ENCODE measurements at places on chromosomes 2 and 18.

GRCh38 chr2:26169681-26170414 lies 3.0 kb upstream of the GAREM2 start:
- DNase-seq: no peak

DNA sequence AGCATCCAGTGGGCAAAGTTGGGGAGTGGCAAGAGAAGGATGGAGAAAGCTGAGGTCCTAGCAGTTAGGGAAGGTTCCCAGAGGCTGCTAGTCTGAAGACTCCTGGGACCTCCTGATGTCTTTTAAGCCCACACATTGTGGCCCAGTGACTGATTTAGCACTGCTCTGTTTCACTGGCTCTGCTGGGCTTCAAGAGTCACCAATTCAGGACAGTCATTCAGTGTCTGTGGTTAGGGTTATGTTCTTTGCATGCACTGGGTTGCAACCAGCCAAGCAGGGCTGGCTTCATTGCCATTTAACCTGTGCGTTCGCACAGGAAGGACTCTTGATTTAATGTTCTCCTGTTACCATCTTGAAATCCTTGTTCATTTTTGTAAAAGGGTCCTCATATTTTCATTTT lies 199.2 kb downstream of the ICOS start:
- DNase-seq: no peak

GRCh38 chr2:97993926-97994325 lies 1.8 kb downstream of the TMEM131 start:
- no peak for DNase-seq

DNA sequence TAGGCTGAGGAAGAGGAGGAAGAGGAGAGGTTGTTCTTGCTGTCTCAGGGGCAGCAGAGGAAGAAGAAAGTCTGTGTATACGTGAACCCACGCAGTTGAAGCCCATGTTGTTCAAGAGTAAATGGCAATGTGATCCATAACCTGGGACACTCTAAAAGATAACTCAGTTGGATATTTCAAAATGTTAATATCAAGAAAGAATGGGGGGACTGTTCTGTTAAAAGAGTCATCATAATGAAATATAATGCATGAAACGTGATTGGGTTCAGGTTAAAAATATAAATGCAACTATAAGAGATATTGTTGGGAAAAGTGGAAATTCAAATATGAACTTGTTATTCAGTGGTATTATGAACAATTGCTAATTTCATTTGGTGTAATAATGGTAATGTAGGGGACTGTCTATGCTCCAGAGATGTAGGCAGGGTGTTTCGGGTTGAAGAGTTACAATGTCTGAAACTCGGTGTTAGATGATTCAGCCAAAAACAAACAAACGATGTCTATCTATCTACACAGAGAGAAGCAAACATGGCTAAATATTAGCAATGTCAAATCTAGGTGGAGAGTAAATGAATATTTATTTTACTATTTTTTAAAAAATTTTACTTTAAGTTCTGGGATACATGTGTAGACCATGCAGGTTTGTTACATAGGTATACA lies 21.1 kb upstream of the POLE4 start:
- no peak for DNase-seq

- DNase-seq: no peak
Observed at GRCh38 chr2:141264848-141265247, 866.0 kb downstream of the LRP1B start.

DNA sequence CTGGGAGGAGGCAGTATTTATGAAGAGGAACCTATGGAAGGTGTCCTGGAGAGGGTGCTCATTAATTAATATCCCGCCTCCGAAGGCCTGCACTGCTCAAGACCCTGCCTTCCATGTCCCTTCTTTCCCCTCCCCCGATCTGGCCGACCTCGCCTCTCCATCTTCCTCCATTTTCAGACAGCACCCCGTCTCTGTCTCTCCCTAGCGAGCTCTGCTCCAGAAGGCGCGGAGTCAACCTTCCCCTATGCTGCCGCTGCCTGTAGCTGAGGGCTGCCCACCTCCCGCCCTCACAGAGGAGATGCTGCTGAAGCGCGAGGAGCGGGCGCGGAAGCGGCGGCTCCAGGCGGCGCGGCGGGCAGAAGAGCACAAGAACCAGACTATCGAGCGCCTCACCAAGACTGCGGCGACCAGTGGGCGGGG lies 1.1 kb upstream of the WBP1 start:
- DNase-seq: no peak

DNA sequence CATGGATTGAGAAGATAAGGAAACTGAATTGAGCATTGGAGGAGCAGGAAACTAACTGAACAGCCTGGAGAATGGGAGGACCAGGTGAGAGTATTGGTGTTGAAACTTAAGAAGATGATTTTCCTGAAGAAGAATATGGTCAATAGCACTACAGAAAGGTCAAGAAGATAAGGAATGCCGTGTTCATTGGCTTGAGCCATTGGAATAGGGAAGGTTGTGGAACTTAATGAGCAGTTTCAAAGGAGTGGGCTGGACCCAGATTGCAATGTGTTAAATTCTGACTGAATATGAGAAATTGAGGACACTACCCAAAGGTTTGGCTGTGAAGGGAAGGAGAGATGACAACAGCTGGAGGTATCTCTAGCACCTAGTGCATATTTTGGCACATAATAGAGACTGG lies 19.0 kb downstream of the KCMF1 start:
- no peak for DNase-seq

- no peak for DNase-seq
Observed at GRCh38 chr2:45390861-45391260, 220.2 kb downstream of the SRBD1 start.

DNA sequence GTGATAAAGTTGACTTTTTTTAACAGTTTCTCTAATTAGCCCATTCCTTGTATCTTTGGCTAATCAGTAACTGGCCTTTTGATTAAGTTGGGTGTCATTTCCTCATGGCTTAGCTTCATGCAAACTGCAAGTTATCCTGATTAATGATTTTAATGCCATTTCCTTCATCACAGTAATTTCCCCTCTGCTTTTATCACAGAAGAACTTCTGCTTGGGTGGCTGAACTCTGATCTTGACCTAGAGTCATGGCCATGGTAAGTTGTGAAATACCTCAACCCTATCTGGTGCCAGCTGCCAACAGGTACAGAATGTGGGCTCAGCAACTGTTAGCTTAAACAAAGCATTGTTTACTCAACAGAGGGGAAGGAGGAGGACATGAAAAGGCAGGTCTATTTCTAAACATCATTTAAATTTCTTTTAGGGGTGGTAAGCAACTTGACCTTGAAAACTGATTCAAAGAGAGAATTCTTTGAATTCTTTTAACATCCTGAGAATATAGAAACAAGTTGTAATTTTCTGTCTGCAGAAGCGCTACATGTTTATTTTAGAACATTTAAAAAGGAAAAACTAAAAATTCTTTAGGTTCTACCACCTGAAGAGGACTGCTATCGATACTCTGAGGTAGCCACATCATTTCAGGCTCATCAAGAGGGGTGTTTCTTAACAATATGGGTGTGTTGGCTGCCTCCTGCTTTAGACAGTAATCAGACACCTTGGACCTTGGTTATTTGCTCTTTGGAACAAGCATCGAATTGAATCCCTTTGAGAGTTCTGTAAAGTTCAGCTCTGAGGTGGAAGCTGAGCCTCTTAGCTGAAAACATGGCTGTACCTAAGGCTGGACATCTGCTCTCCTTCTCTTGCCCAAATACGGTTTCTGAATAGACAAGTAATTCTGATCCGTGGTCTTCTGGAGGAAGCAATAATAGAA lies 39.7 kb downstream of the ANXA4 start:
- no peak for DNase-seq

GRCh38 chr2:224666951-224667553 lies 49.1 kb downstream of the CCDC195 start:
- no peak for DNase-seq

DNA sequence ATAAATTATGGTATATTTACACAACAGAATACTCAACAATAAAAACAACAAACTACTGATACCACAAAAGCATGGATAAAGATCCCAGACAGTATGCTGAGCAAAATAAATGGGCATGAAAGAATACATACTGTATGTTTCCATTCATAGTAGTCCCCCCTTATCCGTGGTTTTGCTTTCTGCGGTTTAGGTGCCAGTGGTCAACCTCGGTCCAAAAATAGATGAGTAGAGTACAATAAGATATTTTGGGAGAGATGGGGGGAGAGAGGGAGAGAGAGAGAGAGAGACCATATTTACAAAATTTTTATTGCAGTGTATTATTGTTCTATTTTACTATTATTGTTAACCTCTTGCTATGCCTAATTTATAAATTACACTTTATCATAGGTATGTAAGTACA lies 21.0 kb upstream of the TGFA start:
- DNase-seq: no peak

DNA sequence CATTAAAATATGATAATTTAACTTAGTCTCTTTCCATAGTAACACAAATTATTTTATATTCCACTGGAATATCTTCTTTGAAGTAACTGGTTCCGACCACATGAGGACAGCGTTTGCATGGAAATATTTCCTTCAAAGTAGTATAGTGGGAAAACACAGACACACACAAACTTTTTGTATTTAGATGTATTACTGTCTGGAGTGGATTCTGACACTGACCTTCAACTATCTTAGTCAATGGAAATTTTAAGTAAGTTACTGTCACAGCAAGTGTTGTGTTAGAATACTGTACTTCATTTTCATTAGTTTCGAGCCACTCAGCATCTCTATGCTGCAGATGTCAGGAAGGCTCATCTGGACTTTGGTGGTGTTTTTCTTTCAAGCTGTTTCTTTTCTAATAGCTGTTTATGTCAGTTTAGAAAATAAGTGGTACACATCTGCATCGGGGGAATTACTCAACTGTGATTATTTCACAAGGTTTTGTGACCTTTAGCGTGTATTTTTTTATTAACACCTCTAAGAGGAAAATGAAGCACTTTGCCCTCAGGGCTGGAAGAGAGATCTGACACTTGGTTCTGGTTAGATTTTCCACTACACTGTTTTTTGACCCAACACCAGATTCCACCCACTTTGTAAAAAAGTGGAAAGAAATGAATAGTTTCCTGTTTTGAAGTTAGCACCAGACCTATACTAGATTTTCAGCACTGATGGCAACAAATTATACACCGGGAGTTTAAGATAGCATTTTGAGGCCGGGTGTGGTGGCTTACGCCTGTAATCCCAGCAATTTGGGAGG lies 18.9 kb upstream of the THOC1 start:
- peak; percentile 12 for DNase-seq

- DNase-seq: no peak
Observed at GRCh38 chr2:216956820-216957493, 97.1 kb upstream of the TNP1 start.

Measured in CD14-positive monocyte (primary cell).